ENCODE measurements at places on chromosomes 1 and 21.
A peak's percentile ranks its signal among the peaks of the same experiment; 100 is the strongest.

DNA sequence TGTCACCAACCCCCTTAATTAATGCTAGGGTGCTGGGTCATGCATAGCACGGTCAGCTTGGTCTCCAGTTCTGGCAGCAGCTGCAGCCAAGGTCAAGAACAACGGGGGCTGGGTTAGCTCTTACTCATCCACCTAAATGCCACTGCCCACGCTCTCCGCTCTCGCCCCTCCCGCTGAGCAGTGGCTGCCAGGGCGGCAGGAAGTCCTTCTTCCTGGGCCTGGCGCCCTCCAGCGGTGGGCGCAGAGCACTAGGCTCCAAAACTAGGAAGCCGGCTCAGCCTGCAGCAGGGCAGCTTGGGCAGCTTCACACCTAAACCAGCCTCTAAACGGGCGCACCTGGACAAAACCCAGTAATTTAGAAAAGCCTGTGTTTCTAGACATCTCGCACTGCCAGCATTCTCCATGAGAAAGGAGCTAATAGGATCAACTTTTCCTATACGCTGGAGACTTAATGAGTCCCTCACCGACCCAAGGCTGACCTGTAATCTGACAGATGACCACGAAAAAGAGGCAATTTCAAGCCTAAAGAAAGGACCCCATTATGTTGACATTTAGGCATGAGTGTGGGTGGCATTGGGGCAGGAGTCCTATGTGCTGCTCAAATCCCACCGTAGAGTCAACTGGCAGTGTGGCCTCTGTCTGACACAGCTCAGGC is 78.4 kb upstream of the LRRN2 start:
- peak; percentile 14 for DNase-seq

DNA sequence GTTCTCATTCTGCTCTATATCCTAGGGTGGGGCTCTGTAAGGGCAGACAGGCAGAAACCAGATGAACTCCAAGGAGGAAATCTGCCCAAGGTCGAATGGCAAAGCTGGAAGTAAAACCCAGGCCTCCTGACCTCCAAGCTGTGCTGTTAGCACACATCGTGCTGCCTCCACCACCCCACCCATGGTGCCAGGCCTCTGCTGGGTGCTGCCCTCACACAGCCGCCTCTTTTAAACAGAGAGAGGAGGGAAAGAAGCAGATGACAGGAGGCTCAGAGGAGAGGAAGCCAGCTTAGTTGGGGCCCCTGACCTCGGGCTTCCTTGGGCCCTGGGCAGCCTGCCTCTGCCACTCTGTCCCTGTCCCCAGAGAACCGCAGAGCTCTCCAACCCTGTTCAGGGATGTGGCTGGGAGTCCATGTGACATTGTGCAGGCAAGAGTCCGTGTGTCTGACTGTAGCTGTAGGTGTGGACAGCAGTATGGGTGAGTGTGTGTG is 1.1 kb downstream of the SYNC start:
- DNase-seq, result no peak

GRCh38 chr1:63119575-63120155 is 202.7 kb upstream of the FOXD3 start:
- DNase-seq, result no peak

DNA sequence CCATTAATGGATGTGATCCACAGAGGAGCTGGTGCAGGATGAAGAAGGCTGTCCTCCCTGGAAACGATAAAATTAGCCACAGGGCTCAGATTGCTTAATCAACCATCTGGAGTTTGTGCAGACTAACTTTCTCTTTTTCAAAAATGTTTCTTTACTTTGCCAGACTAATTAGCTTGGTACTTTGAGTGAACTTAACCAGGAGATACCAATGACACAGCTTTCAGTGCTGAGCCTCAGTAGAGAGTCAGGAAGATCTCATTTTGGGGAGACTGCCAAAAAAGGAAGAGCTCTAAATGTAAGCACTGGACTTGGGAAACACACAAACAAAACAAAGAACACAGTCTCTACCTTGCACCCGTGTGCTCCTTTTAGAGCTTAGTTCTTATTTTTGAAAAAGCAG is 248.1 kb upstream of the DEPDC1 start:
- DNase-seq, result no peak

DNA sequence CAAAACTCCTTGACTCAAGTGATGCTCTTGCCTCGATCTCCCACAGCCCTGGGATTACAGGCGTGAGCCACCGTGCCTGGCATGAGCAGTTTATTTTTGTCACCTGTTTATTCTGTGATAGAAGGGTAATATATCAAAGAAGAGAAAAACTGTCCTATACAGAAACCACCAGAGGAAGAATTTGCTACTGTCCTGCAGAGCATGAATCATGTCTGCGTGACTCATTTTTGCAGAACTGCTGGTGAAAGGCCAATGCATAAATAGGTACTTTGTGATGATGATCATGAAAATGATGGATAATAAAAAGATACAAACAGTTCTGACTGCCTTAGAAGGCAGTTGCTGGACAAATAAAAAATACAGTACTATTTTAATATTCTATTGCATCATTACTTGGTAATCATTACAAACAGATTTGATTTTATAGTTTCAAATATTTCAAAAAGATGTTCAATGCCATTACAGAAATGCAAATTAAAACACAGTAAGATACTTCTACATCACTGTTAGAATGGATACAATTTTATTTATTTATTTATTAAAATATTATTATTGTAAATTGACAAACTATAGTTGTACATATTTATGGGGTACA is 26.5 kb downstream of the RIPPLY3 start:
- DNase-seq, result no peak

GRCh38 chr21:43191521-43191920 is 22.7 kb downstream of the CRYAA start:
- DNase-seq, result no peak

GRCh38 chr1:117365350-117366176 is 1.7 kb upstream of the MAN1A2 start:
- DNase-seq, result no peak

- DNase-seq, result no peak
These were observed at the start of gene CHI3L1 for GRCh38 chr1:203186446-203187303. Gene CHI3L1, minus strand, starts transcription at chr1:203186704. Its CDS starts 81 bp downstream, at chr1:203186623.

GRCh38 chr1:206066479-206067171 is 13.7 kb downstream of the RHEX start:
- DNase-seq, result no peak

- DNase-seq, result no peak
These were observed 87.4 kb upstream of the CLDN14 start for GRCh38 chr21:36567216-36567885.

DNA sequence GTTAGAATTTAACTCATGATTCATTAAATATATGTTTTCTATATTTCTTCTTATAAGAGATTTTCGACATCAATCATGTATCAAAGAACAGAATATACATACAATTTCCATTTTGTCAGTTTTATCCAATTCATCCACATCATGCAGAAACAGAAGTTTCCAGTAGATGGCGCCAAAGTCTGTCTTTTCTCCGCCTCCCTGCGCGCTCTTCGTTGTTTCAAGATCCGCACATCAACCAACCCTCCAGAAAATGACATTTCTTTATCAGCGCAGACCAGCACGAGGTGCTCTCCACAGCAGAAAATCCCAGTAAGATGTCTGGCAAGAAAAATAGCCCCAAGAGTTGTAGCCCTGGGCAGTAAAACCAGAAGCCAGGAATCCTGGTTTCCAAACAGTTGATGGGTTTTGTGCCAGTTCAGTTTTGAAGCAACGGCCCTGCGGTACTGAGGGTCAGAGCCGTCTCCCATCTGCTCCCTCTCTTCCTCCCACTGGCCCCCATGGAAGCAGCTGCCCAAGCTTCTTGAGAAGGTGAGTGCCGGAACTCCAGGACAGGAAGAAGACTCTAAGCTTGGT is 38.6 kb upstream of the GPR137B start:
- DNase-seq, result peak; percentile 18

GRCh38 chr1:117582451-117582850 is 23.4 kb upstream of the TENT5C start:
- DNase-seq, result no peak

DNA sequence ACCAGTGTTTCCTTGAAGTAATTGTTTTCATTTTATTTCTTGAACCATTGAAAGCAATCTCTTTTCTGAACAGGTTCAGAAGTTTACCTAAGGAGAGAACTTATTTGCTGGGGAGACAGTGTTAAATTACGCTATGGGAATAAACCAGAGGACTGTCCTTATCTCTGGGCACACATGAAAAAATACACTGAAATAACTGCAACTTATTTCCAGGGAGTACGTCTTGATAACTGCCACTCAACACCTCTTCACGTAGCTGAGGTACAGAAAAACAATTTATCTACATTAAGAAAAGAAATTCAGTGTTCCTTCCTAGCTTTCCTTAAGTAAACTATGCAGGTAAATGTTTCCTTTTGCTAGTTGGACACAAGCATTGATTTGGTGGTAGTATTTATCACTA is 27.4 kb downstream of the AGL start:
- DNase-seq, result no peak

DNA sequence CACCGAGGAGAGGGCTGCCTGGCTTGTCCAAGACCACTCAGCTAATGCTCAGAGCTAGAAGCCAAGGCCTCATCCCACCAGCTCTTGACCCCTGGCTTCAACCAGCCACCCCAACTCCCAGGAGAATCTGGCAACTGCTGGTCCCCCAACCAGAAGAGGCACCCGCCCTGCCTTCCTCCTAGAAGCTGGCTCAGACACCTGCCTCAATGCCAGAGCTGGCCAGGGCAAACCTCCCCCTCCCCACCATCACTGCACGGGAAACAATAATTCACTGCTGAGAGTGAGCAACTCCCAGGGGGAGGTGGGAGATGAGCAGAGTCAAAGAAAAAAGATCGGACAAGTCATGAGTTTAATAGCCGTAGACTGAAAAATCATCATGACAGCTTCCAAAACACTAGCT is 3.3 kb downstream of the CHD5 start:
- DNase-seq, result no peak

GRCh38 chr1:43864111-43865045 is 69.2 kb upstream of the ARTN start:
- no peak for DNase-seq

GRCh38 chr1:229973297-229973612 is 93.8 kb upstream of the GALNT2 start:
- no peak for DNase-seq

GRCh38 chr1:203511513-203511912 is 17.6 kb downstream of the OPTC start:
- no peak for DNase-seq

DNA sequence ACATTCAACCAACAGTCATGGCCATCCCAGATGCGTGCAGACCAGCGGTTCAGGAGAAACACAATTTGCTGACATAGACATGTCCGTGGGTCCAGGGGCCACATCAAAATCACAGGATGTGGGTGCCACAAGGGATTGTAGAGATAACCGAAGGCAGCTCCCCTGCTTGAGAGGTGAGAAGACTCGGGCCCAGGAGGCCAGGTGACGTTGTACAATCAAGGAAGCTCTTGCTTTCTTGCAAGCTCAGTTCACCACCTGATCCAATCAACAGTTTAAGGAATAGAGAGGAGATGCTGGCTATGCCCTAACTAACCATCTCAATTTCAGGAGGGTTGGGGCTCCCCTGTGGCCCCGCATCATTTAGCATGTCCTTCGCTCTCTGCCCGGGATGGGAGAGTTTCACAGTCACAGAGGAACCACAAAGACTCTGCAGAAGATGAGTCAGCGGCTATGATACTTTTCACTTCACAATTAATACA is 19.5 kb downstream of the UBASH3A start:
- DNase-seq, result no peak

- DNase-seq, result no peak
These were observed 351.0 kb upstream of the B3GALT2 start for GRCh38 chr1:193537266-193538002.

DNA sequence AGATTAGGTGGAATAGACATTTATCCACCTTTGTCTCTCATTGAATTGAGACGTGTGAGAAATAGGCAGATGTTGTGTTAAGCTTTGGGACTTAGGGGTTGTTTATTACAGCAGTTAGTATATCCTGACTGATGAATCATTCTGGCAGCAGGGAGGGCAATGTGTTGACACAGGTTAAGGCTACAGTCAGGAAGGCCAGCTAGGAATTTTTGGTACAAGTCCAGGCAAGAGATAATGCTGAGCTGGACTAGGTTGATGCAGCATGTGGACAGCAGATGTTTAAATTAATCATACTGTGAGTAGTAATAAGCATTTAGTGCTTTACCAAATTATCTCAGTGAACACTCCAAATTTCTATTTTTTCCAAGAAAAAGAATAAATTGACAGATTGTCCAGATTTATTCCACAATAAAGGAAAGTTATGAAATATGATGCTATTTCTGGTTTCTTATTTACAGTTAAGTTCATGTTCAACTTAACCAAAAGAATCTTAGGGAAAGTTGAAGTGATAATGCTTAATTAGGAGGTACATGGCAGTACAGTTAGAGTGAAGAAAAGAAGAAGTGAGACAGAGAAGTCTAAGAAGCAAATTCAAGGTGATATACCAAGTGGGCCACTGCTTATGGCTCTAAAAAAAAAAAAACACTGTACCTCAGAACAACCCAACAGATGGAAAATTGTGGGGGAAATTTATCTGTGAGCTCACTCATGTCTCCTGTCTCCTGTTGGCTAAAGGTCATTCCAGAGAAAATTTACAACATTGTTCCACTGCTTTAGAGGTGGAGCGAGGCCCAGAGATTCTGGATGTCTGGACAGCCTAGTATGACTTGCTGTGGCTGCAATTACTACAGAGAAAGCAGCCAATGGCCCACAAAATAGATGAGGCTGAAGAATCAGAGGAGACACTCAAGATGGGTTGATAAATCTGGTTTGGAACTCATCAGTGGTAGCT is 102.7 kb upstream of the C21orf91 start:
- DNase-seq, result no peak

GRCh38 chr1:246301553-246302250 is 205.4 kb downstream of the SMYD3 start:
- DNase-seq, result no peak

DNA sequence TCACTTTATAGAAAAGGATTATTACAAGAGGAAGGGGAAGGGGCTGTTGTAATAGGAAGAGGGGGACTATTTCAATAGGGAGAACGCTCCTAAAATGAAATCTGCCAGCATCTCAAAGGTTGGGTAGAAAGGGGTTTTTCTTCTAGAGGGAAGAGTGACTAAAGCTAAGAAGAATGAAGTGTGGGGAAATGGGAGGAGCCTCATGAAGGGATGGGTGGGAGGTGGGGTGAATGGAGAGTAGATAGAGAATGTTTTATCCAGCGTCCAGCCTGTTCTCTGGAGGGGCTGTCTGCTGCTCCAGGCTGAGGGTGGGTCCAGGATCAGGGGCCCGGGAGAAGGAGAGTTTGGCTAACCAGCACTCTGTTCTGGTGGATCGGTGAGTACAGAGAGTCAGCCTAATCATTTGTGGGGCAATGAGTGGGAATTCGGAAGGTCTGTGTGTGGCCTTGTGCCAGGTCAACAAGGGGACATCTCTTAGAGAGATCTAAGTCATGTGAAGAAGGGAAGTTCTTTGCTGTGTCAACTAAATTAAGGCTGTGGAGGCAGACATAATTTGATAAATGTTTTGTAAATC is 25.2 kb downstream of the VN1R5 start:
- DNase-seq, result no peak

DNA sequence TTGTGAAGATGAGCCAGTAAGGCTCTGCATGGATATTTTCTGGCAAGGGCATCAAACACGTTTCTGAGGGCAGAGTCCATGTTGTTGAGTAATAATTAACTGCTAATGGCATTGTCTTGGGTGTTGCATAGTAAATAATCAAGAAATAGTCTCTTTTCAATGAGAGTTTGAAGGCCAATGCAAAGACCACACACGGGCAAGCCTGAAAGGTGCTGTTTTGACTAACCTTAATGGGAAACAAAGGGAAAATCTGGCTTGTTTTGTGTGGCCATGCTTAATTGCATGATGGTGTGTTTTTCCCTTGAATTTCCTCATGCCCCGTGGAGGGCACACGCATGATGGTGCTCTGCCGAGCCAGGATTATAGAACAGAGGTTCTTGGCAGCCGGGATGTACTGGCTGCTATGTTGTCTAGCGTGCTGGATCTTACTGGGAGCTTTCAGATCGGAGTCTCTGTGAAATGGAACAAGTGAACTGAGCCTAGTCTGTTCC is 127.6 kb downstream of the NOS1AP start:
- no peak for DNase-seq

Data from DMS79 (cell line).